ENCODE measurements at places on chromosomes 12 and 14.

DNA sequence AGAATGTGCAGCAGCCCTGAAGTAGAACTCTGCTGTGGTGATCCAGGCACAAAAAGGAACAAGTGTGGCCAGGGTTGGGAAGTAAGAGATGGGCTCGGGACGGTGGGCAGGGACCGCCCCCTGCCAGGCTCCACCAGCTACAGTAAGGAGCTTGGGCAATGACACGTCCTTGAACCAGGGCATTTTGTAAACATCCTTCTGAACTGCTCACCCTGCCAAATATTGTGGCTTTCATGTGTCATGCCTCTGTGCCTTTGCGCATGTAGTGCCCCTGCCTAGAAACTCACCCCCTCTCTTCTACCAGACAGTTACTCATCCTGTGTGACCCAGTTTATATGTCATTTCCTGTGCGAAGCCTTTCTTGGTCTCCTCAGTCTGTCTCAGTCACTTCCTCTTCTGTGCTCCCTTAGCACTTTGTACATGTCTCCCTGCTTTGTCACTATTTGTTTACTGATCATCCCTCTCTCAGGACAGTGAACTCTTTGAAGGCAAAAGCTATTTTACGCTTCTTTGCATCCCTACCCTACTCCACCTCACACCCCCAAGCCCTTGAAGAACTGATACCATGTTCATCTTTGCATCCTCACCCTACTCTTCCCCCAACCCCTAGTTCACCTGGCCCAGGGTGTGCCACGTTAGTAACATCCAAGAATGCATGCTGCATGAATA, 108.9 kb upstream of the PLEKHG7 start:
- DNase-seq: peak; percentile 52

- DNase-seq: no peak
Observed at GRCh38 chr12:113468365-113469223, 3.1 kb downstream of the LHX5 start.

GRCh38 chr12:6340745-6341416, 995 bp downstream of the TNFRSF1A start:
- no peak for DNase-seq

DNA sequence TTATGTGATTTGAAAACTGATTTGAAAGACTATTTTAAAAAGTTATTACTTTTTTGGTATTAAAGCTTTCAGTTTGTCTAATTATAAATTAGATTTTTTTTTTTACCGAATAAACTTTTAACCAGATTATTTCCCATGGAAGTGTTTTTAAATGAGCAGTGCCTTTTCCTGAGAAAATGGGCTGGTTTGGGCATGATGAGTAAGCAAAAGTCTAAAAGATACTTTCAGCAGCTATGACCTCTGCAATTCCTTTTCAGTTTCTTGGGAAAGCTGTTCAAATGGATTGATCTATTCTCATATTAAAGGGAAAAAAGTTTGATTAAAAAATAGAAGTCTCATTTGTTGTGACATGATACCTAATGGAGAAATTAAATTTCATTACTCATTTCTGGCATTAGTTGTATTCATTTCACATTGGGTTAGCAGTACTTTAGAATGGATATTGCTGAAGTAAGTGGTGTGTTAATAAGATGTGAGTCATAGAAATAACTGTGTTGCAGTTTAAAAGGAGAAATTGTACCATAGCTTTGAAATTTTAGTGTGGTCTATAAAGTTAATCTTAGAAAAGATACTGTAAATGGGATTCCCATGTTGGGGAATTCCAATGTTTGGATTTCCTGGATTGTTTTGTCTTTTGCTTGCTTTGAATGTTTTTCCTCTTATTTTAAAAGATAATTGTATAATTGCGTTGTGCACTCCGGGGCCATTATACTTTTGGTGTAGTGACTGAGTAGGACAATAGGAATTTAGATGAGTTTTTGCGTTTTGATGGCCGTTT, 21.0 kb downstream of the KTN1 start:
- peak; percentile 35 for DNase-seq

DNA sequence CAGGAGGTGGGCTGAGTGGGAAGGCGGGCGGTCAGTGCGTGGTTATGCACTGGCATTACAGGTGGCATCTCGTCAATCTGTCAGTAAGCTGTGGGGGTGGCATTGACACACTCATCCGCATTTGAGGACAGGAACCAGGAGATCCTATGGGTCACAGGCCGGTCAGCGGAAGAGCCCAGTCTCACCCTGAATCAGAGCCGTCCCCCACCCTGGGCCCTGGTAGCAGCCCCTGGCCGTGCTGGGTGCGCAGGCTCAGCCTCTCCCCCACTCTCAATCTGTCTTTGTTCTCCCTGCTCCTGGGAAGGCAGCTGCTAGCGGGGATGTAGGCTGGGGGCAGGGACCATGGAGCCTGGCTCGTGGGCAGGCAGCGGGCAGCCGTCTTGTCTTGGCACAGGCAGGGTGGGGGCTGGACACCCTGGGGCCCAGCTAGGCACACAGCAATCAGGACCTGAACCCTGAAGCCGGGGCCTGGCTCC, 5.1 kb downstream of the INF2 start:
- no peak for DNase-seq

DNA sequence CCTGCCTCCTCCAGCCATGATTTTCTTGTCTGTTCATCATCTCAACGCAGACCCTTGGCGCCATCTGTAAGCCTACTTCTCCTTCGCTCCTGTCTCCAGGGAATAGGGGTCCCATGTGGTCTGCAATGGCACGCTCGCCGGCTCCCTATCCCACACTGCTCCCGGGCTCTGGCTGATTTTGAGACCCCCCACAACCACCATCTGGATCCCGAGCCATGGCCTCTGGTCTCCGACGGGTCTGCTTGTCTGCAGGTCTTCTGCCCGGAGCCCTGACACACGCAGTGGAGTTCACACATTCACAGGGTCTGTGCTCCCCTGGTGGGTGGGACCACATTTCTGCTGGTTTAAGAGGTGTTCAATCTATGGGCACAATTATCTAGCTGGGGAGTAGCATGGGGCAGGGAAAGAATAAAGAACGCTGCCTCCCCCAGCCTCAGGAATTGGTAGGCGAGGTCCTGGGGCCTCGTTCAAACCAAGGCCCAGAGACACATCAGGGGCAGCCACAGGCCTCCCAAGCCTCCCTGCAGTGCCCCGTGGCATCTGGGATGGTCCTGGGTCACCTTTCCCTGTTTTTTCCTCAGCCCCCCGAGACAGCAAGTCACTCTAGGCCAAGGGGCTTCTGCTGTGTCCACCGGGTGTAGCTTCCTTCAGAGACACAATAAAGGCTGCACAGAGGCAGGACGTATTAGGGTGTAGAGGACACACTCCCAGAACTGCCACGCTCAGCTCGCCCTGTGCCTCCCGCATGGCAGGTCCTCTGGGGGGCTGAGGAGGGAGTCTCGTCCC, 21.5 kb downstream of the FZD10 start:
- no peak for DNase-seq

GRCh38 chr14:67859169-67859749, 39.7 kb downstream of the RAD51B start:
- DNase-seq: no peak

GRCh38 chr12:116026768-116027550, 250.5 kb downstream of the MED13L start:
- DNase-seq: no peak

- no peak for DNase-seq
Observed at GRCh38 chr12:64903479-64904152, 79.2 kb downstream of the TBC1D30 start.

- DNase-seq: no peak
Observed at GRCh38 chr14:70943838-70944237, 36.6 kb downstream of the PCNX1 start.

GRCh38 chr14:23572836-23573235, 5.2 kb upstream of the AP1G2 start:
- DNase-seq: no peak

GRCh38 chr14:68703093-68703492, 89.8 kb downstream of the ZFP36L1 start:
- DNase-seq: no peak

DNA sequence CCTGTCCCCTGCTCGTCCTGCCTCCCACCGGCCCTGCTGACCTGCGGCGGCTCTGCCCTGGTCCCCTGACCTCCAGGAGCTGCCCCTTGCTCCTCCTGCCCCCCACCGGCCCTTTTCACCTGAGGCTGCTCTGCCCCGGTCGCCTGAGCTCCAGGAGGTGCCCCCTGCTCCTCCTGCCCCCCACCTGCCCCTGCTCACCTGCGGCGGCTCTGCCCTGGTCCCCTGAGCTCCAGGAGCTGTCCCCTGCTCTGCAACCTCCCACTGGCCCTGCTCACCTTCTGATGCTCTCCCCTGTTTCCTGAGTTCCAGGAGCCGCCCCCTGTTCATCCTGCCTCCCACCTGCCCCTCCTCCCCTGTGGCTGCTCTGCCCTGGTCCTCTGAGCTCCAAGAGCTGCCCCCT, 101.3 kb downstream of the TMEM121 start:
- DNase-seq: no peak

- no peak for DNase-seq
Observed at GRCh38 chr12:85835426-85836196, 598 bp downstream of the RASSF9 start.

- DNase-seq: no peak
Observed at GRCh38 chr14:92655419-92656201, 92.8 kb downstream of the LGMN start.

GRCh38 chr12:32600681-32601080, 78.4 kb upstream of the DNM1L start:
- no peak for DNase-seq

- no peak for DNase-seq
Observed at GRCh38 chr12:128245905-128246304, 21.1 kb upstream of the TMEM132C start.

- no peak for DNase-seq
Observed at GRCh38 chr12:49013428-49013827, 5.1 kb downstream of the PRKAG1 start.

- DNase-seq: no peak
Observed at GRCh38 chr12:103833891-103834290, 7.1 kb downstream of the NT5DC3 start.
